ENCODE measurements at places on chromosomes 1 and 21. TPM values are rescaled to one million over a fixed set of nuclear protein-coding genes. Genes with fewer than 3 reads are reported as not detected.

The ADAMTS4 gene
- total RNA-seq: 4.4 TPM

DNA sequence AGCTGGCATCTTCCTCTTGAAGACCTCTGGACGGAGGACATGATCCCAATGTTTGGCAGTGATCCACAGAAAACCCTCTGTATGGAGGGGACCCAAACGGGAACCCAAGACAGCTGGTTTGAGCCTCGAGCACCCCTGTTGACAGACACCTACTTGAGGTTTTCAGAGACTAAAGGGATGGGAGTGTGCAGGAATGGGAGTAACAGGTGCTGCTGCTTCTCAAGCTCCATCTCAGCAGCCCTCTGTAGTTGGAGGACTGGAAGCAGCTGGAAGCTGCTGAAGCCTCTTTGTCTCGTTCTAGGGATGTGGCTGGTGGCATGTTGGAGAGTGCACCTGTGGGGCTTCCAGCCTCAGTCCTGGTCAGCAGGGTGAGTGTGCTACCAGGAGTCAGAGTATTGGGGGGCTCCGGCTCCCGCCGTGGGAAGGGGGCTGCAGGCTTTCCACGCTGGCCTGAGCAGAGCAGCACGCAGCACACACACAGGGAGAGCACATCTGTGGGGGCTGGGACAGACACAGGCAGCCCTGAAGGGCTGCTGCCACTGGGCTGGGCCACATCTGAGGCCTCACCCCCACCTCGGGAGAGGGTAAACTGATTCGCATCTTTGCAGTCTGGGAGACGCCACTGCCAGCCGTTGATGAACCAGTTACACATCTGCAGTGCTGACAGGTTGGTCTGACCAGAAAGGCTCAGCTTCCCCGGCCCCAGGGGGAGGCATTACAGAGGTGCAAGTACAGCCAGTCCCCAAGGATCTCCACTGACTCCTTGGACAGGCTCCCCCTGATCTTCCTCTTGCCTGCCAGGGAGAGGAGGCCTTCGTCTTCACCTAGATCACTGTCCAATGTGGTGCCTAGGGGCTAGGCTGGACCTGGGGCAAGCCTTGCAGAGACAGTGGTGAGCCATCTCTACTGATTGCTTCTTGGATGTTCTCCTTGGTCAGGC lies 56.6 kb downstream of the ADSS2 start:
- H3K36me3 ChIP-seq: no peaks in the 10 kb centered on the region
- DNase-seq: peak; percentile 54
- H3K27ac ChIP-seq: no peak overlapping the region
- no peaks in the 10 kb centered on the region for H3K27me3 ChIP-seq
- no peak overlapping the region for H3K4me3 ChIP-seq
- no peaks in the 10 kb centered on the region for H3K4me1 ChIP-seq

The VANGL2 gene
- 68.7 TPM for total RNA-seq

The RIMKLA gene
- 1.5 TPM for total RNA-seq

GRCh38 chr1:199733125-199733524 lies 294.4 kb upstream of the NR5A2 start:
- H3K27me3 ChIP-seq: no peaks in the 10 kb centered on the region
- DNase-seq: no peak
- H3K27ac ChIP-seq: no peak overlapping the region
- no peaks in the 10 kb centered on the region for H3K36me3 ChIP-seq

GRCh38 chr1:25246600-25247023 lies 642 bp downstream of the RSRP1 start:
- peaks cover 50% of the 10 kb centered on the region for H3K36me3 ChIP-seq
- peaks cover 4% of the 10 kb centered on the region for H3K4me1 ChIP-seq
- peak; percentile 73 for DNase-seq
- H3K27ac ChIP-seq: peak overlapping the region; percentile 94
- peak overlapping the region; percentile 100 for H3K4me3 ChIP-seq

DNA sequence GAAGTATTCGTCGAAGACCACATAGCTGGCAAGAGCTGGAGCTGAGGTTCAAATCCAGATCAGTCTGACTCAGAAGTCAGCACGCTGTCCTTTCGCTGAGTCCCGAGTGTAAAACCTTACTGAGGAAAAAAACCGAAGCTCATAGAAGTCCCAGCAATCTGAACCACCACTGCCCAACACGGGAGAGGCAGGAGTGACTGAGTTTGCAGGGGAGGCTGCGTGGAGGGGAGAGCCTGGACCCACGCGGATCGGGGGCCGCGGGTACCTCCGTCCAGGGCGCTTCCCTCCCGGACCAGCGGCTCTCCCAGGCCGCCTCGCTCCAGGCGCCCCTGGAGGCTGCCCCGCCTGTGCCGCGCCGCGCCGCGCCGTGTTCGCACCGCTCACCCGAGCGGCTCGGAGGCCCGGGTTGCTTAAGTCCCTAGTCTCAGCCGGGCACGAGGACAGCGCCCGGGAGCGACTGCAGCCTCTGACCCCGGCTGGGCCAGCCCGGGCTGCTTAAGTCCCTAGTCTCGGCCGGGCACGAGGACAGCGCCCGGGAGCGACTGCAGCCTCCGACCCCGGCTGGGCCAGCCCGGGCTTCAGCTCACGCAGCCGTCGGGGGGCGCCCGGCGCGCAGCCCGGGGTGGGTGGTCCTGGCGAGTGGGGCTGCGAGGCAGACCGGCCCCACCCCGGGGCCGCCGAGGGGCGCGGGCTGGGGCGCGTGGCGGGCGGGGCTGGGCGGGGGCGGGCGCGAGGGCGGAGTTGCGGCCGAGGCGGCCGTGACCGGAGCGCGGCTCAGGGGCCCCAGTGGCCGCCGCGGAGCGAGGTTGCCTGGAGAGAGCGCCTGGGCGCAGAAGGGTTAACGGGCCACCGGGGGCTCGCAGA lies at the start of gene ADAMTSL4:
Gene ADAMTSL4 (plus strand): TSS at position 777 of the 864 bp plus-strand sequence. CDS start 2,881 bp downstream, outside the sequence.
- H3K36me3 ChIP-seq: no peaks in the 10 kb centered on the region
- peak within 1 kb of the TSS; percentile 83 for H3K4me3 ChIP-seq
- H3K4me1 ChIP-seq: peaks cover 3% of the 10 kb centered on the region
- H3K27me3 ChIP-seq: no peaks in the 10 kb centered on the region
- DNase-seq: peak; percentile 87

The NGF gene
- total RNA-seq: 0.26 TPM

The HSD17B7 gene
- 34.2 TPM for total RNA-seq

GRCh38 chr1:84078842-84079202 lies 65.2 kb upstream of the PRKACB start:
- no peaks in the 10 kb centered on the region for H3K36me3 ChIP-seq
- H3K4me1 ChIP-seq: peaks cover 3% of the 10 kb centered on the region
- peak overlapping the region; percentile 85 for H3K4me3 ChIP-seq

GRCh38 chr1:228925691-228926090 lies 190.4 kb downstream of the RHOU start:
- peaks cover 7% of the 10 kb centered on the region for H3K27me3 ChIP-seq
- no peaks in the 10 kb centered on the region for H3K4me1 ChIP-seq
- no peaks in the 10 kb centered on the region for H3K36me3 ChIP-seq
- H3K27ac ChIP-seq: no peak overlapping the region
- DNase-seq: no peak

The FLG2 gene
- not detected for total RNA-seq

The PBX1 gene
- 79.2 TPM for total RNA-seq

The RAB4A gene
- 46.2 TPM for total RNA-seq

GRCh38 chr1:236160540-236161127 lies 18.3 kb downstream of the GPR137B start:
- no peaks in the 10 kb centered on the region for H3K27me3 ChIP-seq
- DNase-seq: no peak
- no peaks in the 10 kb centered on the region for H3K4me1 ChIP-seq

GRCh38 chr1:87367549-87367948 lies 38.9 kb downstream of the LMO4 start:
- no peak for DNase-seq
- peaks cover 3% of the 10 kb centered on the region for H3K4me1 ChIP-seq
- no peak overlapping the region for H3K27ac ChIP-seq
- H3K4me3 ChIP-seq: no peak overlapping the region
- no peaks in the 10 kb centered on the region for H3K36me3 ChIP-seq
- H3K27me3 ChIP-seq: peaks cover 42% of the 10 kb centered on the region

The PTGER3 gene
- total RNA-seq: 0.18 TPM

DNA sequence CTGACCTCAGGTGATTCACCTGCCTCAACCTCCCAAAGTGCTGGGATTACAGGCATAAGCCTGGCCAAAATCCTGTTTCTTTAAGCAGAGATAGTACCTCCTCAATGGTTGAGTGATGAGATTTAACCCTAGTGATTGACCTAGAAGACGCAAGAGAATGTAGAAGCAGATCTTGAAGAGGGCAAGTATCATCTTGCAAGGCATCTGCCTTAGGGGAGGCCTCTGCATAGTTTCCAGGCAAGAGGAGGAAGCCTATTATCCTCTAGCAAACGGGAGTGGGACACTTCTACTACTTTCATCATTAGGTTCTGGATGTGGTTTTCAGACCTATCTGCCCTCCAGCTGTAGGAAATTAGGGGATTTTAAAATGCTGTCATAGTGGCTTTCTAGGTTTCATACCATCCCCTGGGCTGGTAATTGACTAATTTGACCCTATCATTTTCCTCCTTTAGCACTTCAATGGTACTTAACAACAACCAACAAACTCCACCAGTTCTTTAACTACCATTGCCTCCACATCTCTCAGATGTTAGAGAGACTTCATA lies 10.0 kb upstream of the TRIM62 start:
- H3K4me3 ChIP-seq: no peak overlapping the region
- H3K36me3 ChIP-seq: no peaks in the 10 kb centered on the region
- no peaks in the 10 kb centered on the region for H3K4me1 ChIP-seq
- H3K27me3 ChIP-seq: peaks cover 21% of the 10 kb centered on the region
- DNase-seq: no peak

The OLFML3 gene
- total RNA-seq: 1.9 TPM

DNA sequence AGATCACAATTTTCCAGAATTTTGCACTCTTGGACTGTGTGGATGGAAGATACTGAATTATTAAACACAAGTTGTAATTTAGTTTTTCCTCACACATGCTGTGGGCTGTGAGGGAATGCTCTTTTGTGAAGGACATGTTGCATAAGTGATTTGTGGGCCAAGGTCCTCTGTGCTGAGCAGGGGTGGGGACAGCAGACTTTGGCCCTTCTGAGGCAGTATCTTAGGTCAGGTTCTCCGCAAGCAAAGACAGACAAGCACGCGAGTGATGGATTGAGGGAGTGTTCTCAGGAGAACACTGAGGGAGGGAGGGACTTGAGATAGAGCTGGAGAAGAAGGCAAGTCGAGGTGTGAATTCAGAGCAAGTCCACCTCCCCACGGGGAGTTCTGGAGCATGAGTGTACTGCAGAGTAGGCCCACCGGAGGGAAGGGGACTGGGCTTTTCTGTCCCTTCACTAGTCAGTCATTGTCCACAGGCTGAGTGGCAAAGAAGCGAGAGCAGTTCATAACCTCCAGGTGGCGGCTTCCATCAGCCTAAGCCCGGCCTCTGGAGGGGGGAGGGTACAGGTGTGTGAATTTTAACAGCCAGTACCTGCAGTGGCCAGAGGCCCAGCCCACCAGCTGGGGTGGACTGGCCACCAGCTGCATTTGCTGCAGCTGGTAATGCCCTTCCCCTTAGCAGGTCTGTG lies 19.1 kb upstream of the CD101 start:
- peaks cover 9% of the 10 kb centered on the region for H3K36me3 ChIP-seq
- peak; percentile 83 for DNase-seq
- no peaks in the 10 kb centered on the region for H3K27me3 ChIP-seq

The CD48 gene
- total RNA-seq: 1.1 TPM

Data from endodermal cell (in vitro differentiated cells).